DND-41 (cell line): ENCODE measurements at places on chromosomes 7 and 10.

- H3K36me3 ChIP-seq: no peaks in the 10 kb centered on the region
- H3K27ac ChIP-seq: no peak overlapping the region
- H3K27me3 ChIP-seq: no peaks in the 10 kb centered on the region
- H3K4me3 ChIP-seq: no peak overlapping the region
- DNase-seq: no peak
- no peaks in the 10 kb centered on the region for H3K4me1 ChIP-seq
Measured at GRCh38 chr7:79504607-79505389, 51.3 kb upstream of the MAGI2 start.

DNA sequence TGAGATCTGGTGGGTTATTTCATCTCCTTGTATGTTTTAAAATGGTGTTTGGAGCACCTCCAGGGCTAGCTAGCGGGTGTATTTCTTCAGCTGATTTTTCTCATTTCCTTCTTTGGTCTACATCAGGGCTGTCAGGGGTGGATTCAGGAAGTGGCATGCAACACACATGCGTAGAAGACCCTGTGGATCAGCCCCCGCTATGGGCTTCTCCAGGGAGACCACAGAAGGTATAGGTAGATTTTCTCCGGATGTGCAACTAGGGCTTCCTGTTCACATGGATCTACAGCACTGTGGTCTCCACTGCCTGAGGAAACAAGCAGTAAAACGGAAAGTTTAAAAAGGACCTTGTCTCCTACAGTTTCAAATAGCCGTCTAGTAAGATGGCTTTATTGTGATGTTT is 10.4 kb downstream of the NUB1 start:
- DNase-seq: peak; percentile 81
- peak overlapping the region; percentile 61 for H3K27ac ChIP-seq
- H3K4me1 ChIP-seq: peaks cover 41% of the 10 kb centered on the region
- no peaks in the 10 kb centered on the region for H3K27me3 ChIP-seq
- H3K4me3 ChIP-seq: no peak overlapping the region

DNA sequence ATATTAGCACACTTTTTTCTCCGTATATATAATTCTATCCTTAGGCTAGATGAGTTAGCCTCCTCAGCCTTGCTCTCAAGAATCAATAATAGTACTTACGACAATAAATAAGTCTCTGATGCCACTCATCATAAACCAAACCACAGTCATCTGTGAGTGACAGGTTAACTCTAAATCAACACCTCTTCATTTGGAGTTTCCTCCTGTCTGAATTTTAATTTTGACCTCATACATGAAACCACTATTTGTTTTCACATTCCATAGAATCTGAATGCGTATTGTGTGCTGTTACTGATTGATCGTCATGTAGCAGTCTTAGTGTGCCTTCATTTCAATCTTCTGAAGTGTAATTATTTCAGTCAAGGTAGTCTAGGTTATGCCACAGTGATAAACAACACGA is 85.8 kb downstream of the HGF start:
- DNase-seq: no peak
- H3K27me3 ChIP-seq: no peaks in the 10 kb centered on the region
- no peak overlapping the region for H3K27ac ChIP-seq
- no peak overlapping the region for H3K4me3 ChIP-seq
- no peaks in the 10 kb centered on the region for H3K36me3 ChIP-seq

DNA sequence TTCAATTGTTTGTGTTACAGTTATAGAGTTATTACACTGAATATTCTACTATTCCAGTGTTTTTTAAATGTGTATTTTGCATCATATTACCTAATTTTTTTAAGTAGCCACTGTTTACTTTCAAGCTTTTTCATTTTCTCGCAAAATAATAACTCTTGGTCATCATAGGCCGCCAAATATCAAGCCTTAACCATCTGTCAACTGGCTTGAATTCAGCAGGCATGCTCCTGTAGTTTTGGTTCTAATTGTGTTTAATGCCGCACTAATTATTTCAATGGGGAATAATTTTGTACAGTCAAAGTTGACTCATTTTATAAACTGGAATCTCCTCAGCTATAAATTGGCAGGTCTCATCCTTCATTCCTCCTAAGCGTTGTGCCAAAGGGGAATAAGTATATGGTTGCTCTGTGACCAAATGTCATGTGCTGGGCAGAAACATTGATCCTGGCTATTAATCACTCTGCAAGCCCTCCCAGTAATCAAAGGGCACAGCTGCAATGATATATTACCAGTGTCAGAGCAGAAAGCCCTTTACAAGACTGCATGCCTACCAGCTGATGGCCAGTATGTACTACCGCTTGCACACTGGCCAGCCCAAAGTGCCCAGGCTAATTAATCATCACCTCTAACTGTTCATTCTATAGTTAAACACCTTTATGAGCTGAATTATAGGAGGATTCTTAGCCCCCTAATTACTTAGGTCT is 74.8 kb downstream of the SKAP2 start:
- no peaks in the 10 kb centered on the region for H3K36me3 ChIP-seq
- DNase-seq: no peak
- no peak overlapping the region for H3K4me3 ChIP-seq

DNA sequence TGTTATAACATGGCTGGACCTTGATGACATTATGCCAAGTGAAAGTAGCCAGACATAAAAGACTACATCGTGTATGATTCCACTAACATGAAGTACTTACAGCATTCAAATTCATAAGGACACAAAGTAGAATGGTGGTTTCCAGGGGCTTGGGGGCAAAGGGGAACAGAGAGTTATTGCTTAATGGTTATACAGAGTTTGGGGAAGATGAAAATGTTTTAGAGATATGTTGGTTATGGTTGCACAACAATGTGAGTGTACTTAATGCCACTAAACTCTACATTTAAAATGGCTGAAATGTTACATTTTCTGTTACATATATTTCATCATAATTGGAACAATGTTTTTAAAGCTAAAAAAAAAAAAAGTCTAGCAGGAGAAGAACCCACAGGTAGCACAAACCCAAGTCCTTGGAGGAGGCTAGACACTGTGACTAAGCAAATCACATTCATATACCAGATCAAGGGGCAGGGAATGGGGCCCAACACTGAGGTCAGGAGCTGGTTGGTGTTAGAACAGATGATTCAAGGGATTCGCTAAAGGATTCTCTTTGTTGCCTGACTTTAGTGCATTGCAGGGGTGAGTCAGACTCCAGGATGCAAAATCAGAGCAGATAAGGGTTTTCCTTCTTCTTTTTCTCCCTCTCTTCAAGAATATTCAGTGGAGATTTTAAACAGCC is 25.1 kb upstream of the AOAH start:
- H3K27ac ChIP-seq: no peak overlapping the region
- no peak overlapping the region for H3K4me3 ChIP-seq
- DNase-seq: no peak
- no peaks in the 10 kb centered on the region for H3K4me1 ChIP-seq
- no peaks in the 10 kb centered on the region for H3K27me3 ChIP-seq
- H3K36me3 ChIP-seq: no peaks in the 10 kb centered on the region
